NCI-H1417 (cell line): ENCODE measurements at places on chromosomes 7 and 10.

DNA sequence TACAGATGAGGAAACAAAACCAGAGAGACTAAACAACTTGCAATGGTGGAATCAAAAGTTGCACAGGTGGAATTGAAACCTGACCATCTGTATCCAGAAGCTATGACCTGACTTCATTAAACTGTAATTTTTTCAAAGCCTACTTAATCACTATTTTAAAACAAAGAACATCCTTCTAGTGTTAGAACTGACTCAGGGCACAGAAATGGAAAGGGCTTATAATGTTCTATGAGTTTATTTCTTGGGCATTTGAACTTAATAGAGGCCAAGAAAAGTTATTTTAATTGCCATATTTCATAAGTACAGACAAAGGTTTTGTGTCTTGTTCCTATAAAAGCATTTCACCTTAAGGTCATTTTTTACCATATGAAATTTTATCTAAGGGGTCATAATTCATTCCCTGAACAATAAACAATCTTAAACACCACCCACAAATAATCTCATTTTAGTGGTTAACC lies 8.8 kb downstream of the ITGB1 start:
- DNase-seq = no peak

DNA sequence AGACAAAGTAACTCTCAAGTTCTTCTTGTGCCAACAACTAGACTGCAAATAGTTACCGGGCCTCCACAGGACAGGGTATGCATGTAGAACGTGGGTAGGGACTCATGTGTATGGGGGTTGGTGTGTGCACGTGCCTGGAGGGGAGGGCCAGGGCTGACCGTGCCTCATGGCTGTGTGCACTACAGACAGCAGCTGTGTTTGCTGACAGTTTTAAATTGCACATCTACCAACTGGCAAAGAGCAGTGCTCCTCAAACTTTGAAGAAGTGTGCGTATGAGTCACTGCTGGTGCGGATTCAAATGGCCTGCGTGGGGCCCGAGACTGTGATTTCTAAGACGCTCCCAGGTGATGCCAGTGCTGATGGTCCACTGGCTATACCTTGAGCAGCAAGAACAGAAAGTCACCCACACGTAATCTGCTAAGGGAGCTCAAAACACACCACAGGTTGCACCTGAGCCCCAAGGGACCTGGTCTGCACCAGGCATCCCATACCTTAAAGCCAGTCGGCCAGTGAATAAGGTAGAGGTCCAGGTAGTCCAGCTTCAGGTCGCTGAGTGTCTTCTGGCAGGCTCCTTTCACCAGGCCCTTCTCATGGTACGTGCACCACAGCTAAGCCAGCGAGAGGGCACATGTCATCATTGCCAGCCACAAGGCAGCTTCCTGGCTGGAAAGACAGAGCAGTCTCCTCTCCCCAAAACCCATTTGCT lies 8.5 kb downstream of the AKR1B1 start:
- no peak for DNase-seq

GRCh38 chr7:117324960-117325359 lies 2.1 kb upstream of the WNT2 start:
- DNase-seq = no peak

DNA sequence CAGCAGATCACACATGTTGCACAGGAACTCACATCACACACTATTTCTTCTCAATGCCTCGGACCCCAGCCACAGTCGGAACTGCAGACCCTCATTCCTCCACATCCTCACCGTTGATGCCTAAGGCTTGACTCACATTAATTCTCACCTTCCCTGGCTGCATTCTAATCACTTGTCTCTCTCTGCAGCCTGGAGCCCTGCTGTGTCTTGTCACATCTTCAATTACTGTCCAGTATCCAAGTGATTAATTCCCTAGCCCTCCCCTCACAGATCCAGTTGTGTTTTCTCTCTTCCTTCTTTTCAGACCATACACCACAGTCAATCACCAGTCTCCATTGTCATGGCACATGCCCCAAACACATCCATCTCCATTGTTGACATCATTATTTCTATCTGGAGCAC lies 592.4 kb upstream of the IGFBP3 start:
- no peak for DNase-seq

- DNase-seq = no peak
Observed at GRCh38 chr10:113930482-113931057, 76.1 kb downstream of the NHLRC2 start.

DNA sequence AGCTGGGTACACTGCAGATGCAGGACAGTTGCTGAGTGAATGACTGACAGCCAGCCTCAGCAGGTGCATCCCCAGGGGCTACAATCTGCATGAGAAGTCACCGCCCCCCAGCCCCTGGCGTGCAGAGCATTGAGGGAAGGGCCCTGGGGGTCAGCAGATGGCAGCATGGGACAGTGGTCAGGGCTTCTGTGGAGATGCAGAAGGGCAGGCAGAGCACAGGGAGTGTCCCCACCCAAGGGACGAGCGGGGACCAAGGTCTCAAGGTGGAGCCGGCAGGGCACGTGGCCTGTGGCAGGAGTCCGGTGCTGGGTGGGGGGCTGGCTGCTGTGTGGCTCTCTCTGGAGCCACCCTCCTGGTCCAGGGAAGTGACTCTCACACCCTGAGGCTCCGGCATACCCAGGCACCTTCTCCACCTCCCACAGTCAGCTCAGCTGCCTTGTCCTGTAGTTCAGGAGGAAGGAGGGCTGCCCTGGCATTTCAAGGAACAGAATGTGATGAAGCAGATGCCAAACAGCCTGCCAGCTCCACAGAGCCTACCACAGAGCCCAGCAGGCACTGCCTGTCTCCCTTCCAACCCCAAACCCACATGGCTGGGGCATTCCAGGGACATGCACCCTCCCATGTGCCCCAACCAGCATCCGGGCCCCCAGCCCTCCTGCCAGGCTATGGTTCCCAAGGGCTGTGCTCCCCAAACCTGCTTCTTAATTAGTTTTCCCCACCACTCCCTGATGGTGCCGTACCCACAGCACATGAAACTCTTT lies 114.5 kb downstream of the TMEM130 start:
- peak; percentile 53 for DNase-seq

DNA sequence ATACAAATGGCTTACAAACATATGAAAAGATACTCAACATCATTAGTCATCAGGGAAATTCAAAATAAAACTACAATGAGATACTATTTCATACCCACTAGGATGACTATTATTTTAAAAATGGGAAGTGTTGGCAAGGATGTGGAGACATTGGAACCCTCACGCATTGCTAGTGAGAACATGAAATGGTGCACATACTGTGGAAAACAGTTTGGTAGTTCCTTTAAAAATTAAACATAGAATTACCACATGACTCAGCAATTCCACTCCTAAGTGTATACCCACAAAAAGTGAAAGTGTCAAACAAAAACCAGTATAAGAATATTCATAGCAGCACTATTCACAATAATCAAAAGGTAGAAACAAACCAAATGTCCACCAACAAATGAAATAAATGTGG lies 48.5 kb upstream of the SHTN1 start:
- no peak for DNase-seq

GRCh38 chr7:127114742-127115265 lies 137.9 kb downstream of the GRM8 start:
- DNase-seq = no peak

GRCh38 chr7:73770860-73771670 lies 995 bp upstream of the CLDN3 start:
- DNase-seq = peak; percentile 38

GRCh38 chr7:63900394-63901203 lies 98.0 kb upstream of the ZNF722 start:
- DNase-seq = peak; percentile 60

GRCh38 chr7:129675521-129675920 lies 64.0 kb downstream of the NRF1 start:
- DNase-seq = no peak

- DNase-seq = no peak
Observed at GRCh38 chr10:23804125-23804524, 365.2 kb downstream of the OTUD1 start.

DNA sequence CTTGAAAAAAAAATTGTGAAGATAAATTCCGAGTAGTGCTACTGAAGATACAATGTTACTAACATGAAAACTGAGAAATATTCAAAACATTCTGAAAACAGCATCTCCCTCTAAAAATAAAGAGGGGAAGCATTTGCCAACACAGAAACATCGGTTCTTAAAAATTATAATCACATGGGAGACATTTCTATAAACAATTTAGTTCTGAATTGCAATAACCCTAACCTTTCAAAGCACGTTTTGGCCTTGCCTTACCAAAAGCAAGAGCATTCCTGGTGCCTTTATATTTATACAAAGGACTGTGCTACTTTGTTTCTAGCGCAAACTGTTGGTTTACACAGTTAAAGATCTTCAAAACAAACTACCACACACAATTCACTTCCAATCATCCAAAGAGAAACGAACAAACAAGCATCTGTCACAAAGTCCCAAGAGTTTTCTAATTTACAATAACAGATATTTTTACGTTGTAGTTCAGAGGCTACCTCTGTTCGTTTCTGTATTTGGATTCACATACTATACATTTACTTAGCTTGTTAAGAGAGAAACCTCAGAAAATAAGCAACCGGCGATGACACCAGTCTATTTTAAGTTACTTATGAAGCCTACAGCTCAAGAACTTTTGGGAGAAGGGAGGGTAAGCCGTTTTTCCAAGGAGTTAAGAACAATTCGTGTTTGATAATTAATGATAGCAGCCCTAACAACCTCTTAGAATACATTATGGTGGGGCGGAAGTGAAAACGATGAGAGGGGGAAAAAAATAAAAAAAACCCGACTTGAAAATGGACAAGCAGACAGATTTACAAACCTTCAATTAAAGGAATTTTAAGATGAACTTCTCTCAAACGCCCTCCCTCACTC lies 1.3 kb downstream of the ABI1 start:
- DNase-seq = no peak

DNA sequence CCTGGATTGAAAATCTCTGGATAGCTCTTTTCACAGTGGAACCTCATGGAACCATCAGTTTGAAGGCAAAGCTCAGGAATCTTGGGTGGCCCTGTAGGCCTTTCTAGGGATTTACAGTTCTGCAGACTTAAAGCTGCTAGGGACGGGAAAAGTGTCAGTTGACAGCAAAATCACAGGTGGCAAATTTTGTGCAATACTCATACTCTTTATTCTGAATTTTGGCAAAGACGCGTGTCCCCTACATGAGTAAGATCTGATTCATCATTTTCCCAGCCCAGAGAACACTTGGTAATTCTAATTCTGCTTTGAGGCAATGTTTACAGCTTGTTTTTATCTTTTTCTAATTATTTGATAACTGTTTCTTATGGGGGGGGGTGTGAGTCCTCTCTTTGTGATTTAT lies 3.6 kb downstream of the LRRC17 start:
- DNase-seq = no peak

- DNase-seq = no peak
Observed at GRCh38 chr7:7596176-7596575, 29.5 kb downstream of the MIOS start.

- no peak for DNase-seq
Observed at GRCh38 chr7:71308096-71308495, 176.2 kb downstream of the GALNT17 start.
